ENCODE measurements at places on chromosomes 1 and 21.

GRCh38 chr1:235802573-235803346 lies 63.9 kb downstream of the LYST start:
- peak; percentile 43 for ATAC-seq

DNA sequence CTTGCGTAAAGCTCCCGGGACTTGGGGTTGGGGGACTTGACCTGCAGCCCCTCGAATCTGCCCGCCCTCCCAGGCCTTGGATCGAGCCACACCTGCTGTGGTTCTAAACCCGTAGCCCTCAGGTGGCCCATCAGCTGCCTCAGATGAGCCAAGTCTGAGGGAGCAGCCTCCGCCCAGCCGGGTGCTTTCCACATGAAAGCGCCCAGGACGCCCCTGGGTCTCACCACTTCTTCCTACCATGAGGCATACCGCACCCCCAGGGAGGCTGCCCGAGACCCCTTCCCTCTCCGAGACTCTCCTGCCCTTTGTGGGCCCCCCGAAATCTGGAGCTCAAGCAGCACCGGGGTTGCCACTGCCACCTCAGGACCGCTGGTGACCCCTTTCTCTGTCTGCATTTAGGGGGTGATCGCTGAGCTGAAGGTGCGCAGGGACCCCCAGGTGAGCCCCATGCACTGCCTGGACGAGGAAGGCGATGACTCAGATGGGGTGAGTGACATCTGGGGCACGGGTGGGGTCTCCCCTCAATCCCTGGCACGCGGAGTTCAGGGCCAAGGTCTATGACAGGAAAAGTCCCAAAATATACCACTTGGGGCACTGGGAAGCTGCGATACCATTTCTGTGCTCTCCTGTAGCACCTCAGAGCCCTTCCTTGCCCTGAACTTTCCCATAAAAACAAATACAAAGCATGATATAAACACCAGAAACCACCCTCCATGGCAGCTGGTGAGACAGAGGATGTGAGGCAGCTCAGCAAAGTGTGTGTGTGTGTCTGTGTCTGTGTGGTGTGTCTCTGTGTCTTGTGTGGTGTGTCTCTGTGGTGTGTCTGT lies 68.5 kb downstream of the SLC19A1 start:
- no peak for ATAC-seq

DNA sequence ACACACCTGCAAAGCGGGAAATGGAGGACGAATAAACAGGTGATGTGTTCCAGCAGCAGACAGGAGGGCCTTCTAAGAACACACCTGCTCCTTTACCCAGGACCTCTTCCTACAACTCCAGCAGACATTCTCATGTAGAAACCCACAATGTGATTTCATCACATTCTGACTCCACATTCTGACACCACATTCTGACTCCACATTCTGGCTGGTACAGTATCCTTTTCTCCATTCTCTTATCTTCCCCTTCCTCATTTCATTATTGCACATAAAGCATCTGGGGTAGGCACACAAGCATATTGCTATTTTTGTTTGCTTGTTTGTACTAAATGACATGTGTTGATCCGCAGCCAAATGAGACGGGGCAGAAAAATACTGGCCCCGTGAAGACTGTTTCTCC lies 3.6 kb upstream of the ZNF124 start:
- ATAC-seq: no peak

DNA sequence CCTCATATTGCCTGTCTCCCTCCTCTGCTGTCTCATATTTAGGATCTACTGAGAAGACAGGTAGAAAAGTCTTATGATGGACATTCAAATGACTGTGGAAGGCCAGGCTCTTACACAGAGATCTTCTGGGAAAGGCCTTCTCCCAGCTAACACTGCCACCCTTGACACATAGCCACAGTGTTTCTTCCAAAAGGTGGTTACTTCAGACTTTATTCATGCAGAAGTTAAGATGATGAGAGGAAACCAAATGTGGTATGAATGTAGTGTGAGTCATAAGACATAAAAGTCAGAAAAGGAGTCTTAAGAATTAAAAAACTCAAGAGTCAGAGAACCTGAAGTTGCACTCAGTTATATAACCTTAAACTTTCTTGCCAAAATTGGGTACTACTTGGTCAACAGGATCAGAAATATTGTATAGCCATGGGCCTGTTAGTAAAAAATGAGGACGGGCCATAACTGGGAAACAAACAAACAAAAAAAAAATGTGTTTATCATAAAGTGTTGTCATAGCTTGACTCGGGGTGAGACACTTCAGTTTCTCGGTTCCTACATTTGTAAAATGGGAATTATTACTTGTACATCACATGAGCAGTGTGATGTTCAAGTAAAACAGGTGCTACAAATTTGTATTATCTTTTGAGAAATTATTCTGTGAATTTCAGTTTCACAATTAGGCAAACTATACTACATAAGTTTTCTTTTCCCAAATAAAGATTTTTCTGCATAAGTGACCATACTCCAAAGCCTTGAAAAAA lies 1.2 kb upstream of the DENND1B start:
- peak; percentile 82 for ATAC-seq

DNA sequence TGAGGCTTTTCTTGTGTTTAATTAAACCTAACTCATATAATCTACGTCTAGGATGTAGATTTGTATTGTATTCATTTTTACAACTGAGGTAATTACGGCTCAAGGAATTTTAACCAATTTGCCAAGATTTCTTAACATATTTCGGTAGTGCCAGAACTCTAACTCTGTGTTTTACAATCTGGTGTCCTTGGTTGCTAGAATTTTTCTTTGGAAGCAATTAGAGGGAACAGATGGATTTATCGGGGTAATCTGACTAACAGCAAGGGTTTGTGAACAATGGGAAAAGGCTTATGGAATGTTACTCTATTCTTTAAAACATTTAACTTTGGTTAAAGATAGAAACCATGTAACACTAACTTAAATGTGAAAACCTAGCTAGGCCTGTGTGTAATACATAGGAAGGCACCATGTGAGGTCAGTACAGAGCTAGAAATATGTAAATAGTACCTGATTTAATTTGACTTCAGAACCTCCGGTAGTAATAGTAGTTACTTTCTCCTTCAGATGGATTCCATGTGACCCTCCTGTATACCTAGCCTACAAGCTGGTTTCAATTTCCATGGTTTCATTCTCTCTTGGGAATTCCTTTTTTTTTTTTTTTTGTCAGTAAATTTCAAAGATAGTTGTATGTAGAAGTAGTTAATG lies 1.2 kb downstream of the MTF2 start:
- peak; percentile 55 for ATAC-seq
